LoVo (cell line): ENCODE measurements at places on chromosomes 6 and 20.

DNA sequence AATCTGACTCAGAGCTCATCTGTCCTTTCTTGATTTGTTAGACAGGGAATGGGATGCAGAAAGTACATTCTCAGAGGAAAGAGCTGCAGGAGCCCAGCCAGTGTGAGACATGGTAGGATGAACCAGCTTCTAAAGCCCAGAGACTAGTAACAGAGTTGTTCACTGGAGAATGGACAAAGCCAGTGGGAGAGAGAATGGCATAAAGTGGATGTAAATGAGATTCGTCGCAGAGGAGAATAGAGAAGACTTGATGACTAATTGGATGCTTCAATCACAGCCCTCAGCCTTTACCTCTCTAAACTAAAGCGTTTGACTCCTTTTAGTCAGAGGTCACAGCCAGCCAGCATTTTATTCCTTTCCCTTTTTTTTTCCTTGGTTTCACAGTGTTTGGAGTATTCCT, 25.5 kb upstream of the L3MBTL3 start:
- no peak for DNase-seq

GRCh38 chr6:136073216-136073615, 176.9 kb downstream of the MTFR2 start:
- no peak for DNase-seq

DNA sequence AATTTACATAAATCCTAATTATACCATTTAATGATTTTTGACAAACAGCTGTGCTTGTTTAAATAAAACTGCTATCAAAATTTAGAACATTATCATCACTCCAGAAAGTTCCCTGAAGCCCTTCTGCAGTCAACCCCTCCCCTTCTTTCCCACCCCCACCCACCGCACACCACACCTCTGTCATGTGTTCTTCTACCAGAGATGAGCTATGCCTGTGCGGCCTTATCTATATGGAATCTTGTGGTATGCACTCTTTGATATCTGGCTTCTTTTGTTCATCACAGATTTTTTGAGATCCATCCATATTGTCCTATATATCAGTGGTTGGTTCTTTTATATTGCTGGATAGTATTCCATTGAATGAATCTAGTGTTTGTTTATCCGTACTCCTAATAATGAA, 7.2 kb downstream of the MYLIP start:
- no peak for DNase-seq

DNA sequence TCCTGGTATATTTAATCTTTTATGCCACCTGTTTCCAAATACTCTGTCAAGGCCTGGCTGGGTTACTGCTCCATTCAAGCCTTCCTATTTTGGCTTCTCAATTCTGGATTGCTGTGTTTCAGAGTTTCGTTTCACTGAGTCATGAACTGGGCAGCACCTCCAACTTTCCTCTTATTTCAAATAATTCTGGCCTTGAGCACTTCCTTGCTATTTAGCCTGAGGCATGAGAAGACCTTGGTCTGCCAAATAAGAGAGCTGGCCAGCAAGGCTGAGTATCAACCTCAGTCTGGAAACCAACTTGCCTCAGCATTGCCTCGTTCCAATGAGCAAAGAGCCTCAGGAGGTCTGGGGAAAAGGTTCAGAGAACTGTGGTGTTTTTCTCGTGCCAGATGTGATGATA, 66.6 kb downstream of the TNFAIP3 start:
- no peak for DNase-seq

- DNase-seq = no peak
Observed at GRCh38 chr6:1113916-1114540, 197.9 kb upstream of the FOXQ1 start.

GRCh38 chr6:112348891-112349635, 1.9 kb downstream of the RFPL4B start:
- no peak for DNase-seq

GRCh38 chr6:139150920-139151319, 16.0 kb downstream of the HECA start:
- DNase-seq = no peak

DNA sequence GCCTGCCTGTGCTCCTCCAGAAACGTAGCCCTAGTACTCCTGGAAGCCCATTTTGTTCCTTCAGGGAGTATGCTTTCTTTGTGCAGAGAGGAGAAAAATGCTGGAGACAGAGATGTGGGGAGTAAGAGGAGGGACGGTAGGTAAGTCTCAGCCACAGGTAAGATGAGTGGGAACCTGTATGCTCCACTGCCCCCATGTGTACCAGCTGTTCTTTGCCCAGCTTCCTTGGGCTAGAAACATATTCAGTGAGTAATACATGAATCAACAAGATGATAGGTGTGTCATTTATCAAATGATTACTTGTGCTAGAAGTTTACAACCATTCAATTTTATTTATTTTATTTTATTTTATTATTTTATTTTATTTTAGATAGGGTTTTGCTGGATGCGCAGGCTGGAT, 13.6 kb upstream of the CEP85L start:
- no peak for DNase-seq

DNA sequence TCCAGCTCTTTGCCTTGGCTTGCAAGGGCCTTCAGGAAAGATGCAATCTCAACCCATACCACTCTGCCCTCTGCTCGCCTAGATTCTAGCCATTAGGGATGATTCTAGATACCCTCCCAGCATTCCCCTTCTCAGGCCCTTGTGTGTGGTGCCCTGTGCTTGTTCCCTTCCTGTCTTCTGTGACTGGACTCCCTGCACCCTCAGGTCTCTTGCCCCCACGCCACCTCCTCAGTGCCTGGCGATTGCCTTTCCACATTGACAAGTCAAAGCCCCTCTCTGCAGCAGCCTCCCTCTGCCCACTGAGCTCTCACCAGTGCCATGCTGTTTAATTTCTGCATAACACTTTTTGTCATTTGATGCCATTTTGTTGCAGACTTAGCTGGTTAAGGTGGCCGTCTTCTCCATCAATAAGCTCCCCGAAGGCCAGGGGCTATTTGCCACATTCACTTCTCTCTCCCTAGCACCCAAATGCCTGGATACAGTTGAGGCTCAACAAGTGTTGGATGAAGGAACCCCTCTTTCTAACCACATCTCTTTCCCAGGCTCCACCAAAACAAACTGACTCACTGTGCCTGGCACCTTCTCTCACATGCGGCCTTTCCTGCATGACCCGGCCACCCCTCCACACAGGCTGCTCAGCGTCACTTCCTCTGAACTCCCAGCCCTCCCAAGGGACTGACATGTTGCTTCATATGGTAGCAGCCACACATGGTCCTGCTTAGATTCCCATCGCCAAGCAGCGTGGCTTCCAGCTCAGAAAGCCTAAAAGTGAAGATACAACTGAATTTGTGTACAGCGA, 4.6 kb upstream of the TXNDC5 start:
- no peak for DNase-seq

DNA sequence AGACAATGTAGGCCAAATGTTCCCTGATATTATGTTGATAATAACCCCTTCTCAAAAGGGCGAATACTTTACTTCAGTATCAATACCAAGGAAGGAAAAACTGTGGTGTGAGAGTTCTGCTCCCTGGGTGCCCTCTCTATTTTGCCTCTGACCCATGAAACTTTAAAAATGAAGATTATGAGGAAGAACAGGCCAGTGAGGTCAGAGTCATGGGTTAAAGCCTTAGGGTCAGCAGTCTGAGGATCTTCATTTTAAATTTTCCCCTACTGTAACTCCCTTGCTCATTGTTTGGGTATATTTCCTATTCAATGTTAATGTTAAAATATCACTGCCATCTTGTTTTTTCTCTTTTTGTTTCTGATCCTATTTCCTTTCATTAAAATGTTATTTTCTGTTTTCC, 47.9 kb downstream of the PRKN start:
- no peak for DNase-seq

DNA sequence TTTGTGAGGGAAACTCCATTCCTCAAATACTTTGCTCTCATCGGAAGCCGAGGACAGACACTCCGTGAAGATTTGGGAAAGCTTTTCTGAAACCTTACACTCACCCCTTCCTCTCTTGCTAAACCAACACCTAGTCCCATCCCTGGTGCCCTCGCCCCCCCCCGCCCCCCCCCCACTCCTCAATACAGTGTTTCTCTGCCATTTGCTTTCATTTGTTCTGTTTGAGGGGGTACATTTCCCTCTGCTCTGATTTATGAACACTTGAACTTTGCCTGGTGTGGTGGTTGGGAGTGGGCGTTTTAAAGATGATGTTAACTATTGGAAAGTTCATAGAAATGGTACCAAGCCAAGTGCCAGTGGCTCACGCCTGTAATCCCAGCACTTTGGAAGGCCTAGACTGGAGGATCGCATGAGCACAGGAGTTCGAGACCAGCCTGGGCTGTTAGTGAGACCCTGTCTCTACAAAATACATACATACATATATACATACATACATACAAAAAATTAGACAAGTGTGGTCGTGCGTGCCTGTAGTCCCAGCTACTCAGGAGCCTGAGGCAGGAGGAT, 1.1 kb downstream of the RAB32 start:
- no peak for DNase-seq
